ENCODE measurements at places on chromosomes 6 and 20.

DNA sequence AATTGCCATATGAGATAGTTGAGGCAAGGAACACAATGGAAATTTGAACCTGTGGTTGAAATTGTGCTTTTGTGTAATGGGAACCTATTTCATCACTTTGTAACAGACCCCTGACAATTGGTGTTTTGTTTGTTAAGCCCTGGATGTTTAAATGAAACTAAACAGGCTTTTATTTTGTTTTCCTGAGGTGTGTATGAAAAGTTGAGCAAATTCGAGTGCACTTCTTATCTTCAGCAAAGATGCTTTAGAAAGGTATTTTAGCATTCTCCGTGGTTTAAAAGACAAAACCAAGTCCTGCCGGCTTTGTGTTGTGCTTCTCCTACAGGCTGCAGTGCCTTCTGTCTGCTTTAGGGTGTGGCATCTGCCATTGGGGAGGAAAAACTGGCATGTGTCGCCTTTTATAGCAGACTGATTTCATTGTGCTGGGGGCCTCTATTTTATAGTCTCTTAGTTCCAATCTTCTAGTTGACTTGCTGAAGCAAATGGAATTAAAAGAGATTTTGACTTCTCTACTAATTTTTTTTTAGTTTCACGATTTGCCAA, 2.2 kb upstream of the ARID1B start:
- DNase-seq: no peak

- no peak for DNase-seq
Observed at GRCh38 chr20:58723628-58723984, 31.0 kb downstream of the NPEPL1 start.

- no peak for DNase-seq
Observed at GRCh38 chr6:164167873-164168405, 753.4 kb downstream of the QKI start.

DNA sequence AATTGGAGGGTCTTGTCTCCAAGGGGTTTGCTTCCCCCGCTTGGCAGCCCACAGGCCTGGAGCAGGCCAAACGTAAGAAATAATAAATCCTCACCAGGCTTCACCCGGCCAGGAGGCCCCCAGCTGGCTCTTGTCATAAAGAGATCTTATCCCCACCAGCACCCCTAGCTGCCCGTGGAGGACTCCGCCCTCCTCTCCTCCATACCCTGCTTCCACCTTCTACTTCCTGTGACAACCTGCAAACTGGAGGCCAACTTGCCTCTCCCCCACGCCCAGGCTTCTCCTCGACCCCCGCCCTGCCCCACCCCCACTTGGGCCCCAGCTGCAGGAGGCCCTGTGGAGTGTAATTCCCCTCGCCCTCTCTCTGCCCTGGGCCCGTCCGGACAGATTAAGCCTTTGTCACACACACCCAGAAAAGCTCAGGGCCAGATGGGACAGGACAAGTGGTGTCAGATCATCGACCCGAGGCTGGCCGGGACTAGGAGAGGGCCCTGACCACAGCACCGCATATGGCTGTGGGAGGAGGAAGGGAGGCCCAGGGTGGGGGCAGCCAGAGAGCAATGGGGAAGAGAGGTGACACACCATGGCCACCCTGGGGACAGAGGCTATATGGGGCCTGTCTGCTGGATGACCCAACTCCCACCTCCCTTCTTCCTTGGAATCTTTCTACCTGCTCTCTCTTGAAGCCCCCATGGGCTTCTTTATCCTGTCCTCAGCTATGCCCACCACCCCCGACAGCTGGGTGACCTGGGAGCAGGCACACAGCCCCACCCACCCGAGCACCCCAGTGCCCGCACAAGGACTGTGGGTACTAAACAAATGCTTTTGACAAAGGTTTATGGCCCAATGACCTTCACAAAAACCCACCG, 3.9 kb downstream of the NOL4L start:
- DNase-seq: no peak

GRCh38 chr6:79152269-79152737, 74.2 kb upstream of the PHIP start:
- DNase-seq: no peak

DNA sequence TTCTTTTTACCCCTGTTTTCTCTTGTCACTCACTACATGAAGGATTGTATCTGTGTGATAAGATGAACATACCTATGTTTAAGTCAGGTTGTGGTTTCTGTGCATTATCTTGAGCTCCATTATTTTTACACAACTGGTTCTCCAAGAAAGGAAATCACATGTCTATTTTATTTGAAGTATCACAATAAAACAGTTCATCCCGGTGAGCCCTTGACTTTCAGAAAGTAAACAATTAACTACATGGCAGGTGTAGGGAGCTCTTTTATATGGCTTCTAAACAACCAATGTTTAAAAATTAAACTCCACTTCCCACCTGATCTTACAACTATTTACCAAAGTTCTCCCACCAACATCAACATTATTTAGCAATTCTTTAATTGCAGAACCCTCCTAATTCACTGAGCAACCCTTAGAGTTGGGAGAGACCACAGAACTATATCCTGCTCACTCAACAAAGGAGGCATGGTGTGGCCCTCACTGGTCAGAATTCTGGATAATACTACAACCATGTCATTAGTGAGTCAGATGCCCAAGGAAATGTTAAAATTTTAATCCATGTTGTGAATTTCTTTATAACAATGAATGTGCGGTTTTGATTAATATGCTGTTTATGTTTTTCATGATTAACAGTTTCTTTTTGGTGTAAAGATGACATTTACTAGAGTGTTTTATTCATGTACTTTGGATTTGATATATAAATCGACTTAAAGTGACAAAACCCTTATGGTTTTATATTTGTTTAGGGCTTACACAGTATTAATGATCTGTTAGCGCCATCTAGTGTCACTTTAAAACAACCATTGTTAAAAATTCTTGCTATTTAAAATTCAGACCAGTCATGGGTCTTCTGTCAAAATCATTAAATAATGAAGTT, 50.0 kb upstream of the SCGN start:
- no peak for DNase-seq

DNA sequence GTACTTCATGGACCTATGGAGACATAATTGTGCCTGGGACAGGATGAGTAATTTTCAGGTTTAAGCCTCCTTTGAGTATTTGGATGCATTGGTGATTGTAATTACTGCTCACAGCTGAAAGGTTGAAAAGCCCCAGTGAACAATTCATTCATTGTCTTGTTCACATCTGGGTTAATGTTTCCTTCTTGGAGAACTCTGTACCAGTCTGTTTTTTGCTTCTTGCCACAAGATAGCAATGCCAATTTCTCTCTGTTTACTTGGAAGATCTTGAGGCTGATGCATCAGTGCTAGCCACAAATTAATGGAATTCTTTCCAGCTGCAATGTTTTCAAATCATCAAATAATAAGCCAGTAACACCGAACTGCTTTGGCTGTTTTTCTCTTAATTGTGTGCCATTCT, 207.8 kb downstream of the BMP2 start:
- no peak for DNase-seq

Data from thyroid gland (tissue), 4 donors.